ENCODE measurements at places on chromosomes 7 and 10.

DNA sequence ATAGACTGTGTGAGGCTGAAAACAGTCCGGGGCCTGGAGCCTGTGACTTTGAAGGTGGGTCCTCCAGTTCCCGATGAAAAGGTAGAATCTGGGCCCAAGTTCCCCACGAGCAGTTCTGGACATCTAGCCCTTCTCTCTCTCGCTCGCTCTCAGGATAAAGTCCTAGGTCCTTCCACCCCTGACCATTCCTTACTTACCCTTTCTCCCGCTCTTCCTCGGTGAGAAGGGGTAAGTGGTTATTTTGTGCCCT is 713 bp downstream of the IMMP2L start:
- DNase-seq = no peak

GRCh38 chr10:105855791-105856190 is 1214.7 kb downstream of the SORCS3 start:
- DNase-seq = no peak

GRCh38 chr7:30985756-30986155 is 22.0 kb downstream of the GHRHR start:
- DNase-seq = no peak

DNA sequence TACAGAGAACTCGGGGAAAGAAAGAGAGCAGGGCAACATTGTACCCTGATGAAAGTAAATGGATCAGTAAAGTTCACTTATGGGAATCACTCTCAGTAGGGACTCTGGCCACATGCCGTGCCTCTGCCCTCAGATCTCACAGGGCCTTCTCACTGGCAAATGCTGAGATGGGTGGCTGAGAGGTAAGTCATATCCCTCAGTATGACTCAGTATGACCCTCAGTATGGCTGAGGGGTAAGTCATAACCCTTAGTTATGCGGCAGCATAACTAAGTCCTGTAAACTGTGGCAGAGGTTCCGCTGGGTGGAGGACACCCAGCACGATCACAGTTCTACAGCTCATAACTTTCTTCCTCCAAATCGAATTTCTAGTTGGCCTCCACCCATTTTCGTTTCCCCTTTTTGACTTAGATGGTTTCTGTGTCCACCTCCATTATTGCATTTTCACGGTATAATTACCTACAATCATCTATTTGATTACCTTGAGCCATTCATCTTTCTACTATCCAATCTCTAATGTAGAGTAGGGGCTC is 26.5 kb upstream of the WNT16 start:
- DNase-seq = peak; percentile 46

- DNase-seq = no peak
Observed at GRCh38 chr7:35260246-35260645, 6.3 kb upstream of the TBX20 start.

DNA sequence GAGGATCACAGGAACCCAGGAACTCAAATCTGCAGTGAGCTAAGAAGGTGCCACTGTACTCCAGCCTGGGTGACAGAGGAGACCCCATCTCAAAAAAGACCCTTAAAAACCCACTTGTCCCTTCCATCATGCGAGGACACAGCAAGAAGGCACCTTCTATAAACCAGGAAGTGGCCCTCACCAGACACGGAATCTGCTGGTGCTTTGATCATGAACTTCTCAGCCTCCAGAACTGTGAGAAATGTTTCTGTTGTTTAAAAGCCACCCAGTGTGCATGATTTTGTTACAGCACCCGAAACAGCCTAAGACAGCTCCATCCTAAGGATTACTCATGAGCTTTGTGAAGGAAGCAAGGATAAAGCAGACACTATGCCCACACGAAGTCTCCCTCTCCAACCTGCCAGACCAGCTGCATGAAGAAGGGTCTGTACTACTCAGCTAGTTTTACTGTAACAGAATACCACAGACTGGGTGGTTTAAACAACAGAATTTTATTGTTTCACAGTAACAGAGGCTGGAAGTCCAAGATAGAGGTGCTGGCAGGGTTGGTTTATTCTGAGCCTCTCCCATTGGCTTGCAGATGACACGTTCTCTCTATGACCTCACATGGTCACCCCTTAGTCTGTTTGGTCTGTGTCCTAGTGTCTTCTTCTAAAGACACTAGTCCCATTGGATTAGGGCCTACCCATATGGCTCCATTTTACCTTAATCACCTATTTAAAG is 13.7 kb downstream of the VIM start:
- DNase-seq = no peak

DNA sequence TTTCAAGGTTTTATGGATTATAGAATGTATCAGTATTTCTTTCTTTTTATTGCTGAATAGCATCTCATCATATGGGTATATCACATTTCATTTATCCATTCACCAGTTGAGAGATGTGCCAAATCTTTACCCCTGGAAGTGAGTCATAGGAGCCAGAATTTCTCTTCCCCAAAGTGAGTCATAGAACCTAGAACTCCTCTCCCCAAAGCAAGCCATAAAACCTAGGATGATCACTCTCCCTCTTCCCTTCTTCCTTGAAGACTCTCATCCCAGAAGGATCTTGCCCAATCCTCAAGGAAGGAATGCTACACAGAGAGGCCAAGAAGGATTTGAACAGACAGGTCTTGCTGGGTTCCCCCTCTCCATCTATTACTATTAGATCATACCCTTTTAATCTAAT is 199.9 kb downstream of the EVX1 start:
- no peak for DNase-seq

Data from OCI-LY7 (cell line).